Activated naive CD4-positive, alpha-beta T cell (primary cell): ENCODE measurements at places on chromosomes 5 and 9.

DNA sequence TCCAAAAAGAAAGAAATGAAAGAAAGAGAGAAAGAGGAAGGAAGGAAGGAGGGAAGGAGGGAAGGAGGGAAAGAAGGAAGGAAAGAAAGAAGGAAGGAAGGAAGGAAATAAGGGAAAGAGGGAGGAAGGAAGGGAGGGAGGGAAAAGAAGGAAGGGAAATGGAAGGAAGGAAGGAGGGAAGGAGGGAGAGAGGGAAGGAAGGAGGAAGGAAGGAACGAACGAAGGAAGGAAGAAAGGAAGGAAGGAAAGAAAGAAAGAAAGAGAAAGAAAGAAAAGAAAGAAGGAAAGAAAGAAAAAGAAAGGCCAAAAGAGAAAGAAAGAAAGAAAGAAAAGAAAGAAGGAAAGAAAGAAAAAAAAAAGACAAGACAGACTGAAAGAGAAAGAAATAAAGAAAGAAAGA lies 263.9 kb upstream of the ATP10B start:
- no peak for DNase-seq

- DNase-seq: no peak
Measured at GRCh38 chr5:130286971-130287370, 382.7 kb downstream of the CHSY3 start.

DNA sequence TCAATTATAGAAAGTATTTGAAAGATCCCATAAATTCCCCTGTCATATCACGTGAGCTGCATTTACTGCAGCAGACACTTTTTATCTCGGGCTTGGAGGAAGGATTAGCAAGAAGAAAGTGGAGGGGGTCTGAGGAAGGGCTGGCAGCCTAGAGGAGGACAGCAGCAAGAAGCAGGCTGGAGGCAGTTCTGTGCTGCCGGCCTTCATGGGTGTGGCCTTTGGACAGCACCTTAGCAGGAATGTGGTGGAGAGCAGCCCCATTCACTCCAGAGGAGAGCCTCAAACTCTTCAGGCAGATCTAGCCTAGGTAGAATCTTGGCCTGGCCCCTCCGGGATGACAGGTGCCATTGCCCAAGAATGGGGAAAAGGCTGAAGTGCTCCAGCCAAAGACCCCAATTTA lies 89.8 kb upstream of the GABRP start:
- DNase-seq: no peak

GRCh38 chr9:70832492-70832891 lies 288.9 kb downstream of the TRPM3 start:
- DNase-seq: no peak

DNA sequence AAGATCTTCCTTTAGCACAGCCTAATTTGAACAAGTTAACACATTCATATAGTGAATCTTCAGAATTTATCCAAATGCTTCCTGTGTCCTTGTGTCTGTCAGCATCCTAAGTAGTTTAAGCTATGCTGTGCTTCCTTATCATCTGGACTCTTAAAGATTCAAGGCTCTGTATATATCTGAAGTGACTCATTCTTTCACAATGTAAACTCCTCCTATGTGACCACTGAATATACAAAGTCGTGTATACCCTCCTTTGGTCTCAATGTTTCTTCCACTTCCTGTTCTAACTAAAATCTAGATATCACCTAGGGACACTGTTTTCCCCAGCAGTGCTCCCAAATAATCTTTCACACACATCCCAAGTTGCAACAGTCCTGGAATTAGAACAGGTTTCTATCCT lies 935.7 kb upstream of the NUDT12 start:
- DNase-seq: no peak

DNA sequence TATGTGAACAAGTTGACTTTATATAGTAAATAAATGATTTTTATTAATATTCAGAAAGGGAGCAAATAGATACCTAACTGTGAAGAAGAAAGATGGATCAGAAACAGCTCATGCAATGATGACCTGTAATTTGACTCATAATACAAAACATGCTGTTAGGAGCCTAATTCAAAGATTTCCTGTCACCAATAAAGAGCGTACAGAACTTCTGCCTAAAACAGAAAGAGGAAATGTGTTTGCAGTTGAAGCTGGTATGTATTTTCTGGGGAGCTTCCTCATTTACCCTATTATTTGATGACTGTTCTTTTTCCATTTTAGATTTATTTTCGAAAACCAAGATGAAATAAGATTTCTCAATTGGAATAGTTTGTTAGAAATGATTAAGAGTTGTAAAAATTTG lies 11.4 kb downstream of the YTHDC2 start:
- DNase-seq: no peak
